ENCODE measurements at places on chromosomes 16 and 17.

DNA sequence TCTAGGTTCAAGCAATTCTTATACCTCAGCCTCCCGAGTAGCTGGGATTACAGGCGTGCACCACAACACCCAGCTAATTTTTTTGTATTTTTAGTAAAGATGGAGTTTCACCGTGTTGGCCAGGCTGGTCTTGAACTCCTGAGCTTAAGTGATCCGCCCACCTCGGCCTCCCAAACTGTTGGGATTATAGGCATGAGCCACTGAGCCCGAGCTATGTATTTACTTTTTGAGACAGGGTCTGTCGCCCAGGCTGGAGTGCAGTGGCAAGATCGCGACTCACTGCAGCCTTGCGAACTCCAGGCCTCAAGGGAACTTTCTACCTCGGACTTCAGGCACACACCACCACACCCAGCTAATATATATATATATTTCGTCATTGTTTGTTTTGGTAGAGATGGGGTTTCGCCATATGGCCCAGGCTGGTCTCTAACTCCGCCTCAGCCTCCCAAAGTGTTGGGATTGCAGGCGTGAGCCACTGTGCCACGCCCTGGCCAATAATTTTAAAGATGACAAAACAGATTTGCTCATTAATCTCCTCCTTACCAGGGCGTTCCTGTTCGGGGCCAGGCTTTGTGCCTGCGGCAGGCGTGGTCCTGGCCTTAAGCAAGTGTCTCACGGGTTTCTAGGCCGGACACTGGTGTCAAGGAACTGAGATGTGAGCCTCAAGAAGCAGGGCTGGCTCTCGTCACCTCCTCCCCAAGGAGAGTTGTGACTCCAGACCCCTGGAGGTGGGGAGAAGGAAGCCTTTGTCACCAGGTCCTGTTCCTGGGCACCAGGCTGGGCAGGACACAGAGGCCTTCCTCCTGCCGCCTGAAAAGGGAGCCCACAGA, 4.3 kb upstream of the NPW start:
- DNase-seq: no peak

- DNase-seq: no peak
Observed at GRCh38 chr17:4176808-4177472, 33.9 kb downstream of the CYB5D2 start.

DNA sequence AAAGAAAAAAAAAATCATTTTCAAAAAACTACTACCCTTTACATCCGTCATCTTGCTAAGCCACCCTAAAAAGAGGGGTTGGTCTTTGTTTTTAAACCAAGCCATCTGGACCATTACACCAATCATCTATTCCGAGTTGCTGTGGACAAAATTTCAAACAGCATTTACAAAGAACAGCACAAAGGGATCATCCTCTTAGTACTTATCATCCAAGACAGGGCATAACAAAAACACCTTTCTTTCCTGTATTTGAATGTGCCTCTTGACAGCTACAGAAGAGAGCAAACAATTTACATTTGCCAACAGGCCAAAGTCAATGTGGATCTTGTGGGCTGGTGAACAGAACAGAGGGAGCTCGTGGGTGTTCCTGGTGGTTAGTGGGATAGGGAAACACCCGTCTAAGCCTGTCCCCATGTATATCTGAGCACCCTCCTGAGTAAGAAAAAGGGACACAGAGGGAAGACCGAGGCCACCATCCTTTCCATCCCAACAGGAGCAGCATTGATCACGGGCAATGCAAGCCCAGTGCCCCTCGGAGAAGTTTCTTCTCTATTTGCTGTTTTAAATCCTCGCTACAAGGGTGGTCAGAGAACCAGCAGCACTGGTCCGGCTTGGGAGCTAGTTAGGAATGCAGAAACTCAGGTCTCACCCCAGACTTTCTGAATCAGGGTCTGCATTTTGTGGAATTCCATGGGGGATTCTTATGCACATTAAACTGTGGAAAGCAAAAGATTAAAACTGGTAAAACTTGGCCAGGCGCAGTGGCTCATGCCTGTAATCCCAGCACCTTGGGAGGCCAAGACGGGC, 1.9 kb downstream of the SLC39A11 start:
- no peak for DNase-seq

GRCh38 chr16:4323845-4324488, 8.1 kb downstream of the GLIS2 start:
- DNase-seq: no peak

DNA sequence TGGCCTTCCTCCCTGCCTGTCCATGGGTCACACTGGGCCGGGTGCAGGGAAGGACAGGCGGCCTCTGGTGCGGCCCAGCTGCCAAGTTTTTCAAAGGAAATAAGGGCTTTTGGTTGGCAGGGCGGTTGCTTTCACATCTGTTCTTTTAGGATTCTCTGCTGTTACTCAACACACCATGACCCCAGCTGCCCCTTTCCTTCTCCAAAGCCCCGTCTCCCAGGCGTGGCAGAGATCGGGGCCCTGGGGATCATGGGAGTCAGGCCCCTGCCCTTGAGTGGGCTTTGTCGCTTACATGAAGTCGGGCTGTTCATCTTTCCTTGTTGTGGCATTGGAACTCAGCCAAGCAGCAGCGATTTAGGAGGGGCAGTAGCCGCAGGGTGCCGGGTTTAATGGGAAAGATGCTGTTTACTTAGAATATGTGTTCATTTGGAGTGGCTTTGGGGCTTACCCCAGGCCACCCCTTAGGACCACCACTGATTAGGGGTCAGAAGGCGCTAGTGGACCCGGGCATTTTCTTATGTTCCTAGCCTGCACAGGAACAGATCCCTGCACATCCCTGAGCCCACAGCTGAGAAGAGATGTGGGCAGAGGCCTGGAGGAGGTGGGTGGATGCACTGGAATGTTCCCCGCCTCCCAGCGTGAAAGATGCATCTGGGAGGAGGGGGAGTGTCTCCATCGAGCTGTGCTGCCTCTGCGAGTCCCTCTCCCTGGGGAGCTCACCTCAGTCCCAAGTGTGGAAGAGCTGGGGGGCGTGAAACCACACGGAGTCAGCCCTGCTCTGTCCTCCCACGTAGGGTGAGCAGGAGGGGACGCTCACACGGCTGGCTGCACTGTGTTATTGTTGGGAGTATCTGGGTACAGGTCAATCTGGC, 6.8 kb upstream of the ADCY7 start:
- DNase-seq: no peak

- no peak for DNase-seq
Observed at GRCh38 chr16:16191493-16192167, 31.7 kb downstream of the ABCC6 start.

DNA sequence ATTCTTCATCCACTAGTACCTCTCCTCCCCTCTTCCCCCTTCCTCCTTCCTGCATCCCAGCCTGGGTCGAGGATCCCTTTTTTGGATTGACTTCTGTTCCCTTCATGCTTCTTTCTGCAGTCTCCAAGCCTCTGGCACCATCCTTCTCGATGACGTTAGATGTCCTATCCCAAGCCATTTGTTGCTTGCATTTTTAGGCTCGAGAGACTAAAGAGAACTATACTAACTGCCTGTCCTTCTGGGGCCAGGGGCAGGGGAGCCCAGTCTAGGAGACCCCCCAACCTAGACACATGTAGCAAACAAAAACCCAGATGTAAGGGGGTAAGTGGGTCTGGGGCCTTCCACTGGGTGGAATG, 23.9 kb downstream of the UNK start:
- DNase-seq: no peak

- DNase-seq: peak; percentile 57
Observed at GRCh38 chr16:83989300-83989699, 21.3 kb downstream of the NECAB2 start.

- DNase-seq: no peak
Observed at GRCh38 chr17:2700030-2700490, 11.5 kb downstream of the CLUH start.

Measured in DMS79 (cell line).